ENCODE measurements at places on chromosomes 6 and 20. TPM values are rescaled to one million over a fixed set of nuclear protein-coding genes. Genes with fewer than 3 reads are reported as not detected.

MCUR1 gene
- polyA plus RNA-seq, result 9.7 TPM

ZNF311 gene
- polyA plus RNA-seq, result 1.0 TPM

ENPP4 gene
- 6.0 TPM for polyA plus RNA-seq

VNN1 gene
- 0.28 TPM for polyA plus RNA-seq

CLPSL1 gene
- not detected for polyA plus RNA-seq

THEMIS gene
- 0.25 TPM for polyA plus RNA-seq

KCNK5 gene
- 2.5 TPM for polyA plus RNA-seq

COX4I2 gene
- polyA plus RNA-seq, result 36.0 TPM

PRL gene
- polyA plus RNA-seq, result 1.2 TPM

WRNIP1 gene
- polyA plus RNA-seq, result 21.1 TPM

IL17A gene
- polyA plus RNA-seq, result not detected

ATP9A gene
- polyA plus RNA-seq, result 10.1 TPM

TAGAP gene
- polyA plus RNA-seq, result 2.1 TPM

PAX1 gene
- polyA plus RNA-seq, result not detected

FAM83D gene
- polyA plus RNA-seq, result 0.17 TPM

ZGPAT gene
- polyA plus RNA-seq, result 33.0 TPM

SLC17A4 gene
- 0.03 TPM for polyA plus RNA-seq

SSTR4 gene
- polyA plus RNA-seq, result not detected

WFDC12 gene
- not detected for polyA plus RNA-seq

AGPAT1 gene
- 19.9 TPM for polyA plus RNA-seq

EGFL8 gene
- polyA plus RNA-seq, result 5.3 TPM

ARFGAP1 gene
- polyA plus RNA-seq, result 41.9 TPM

RSPH3 gene
- polyA plus RNA-seq, result 2.8 TPM

SMIM13 gene
- 1.8 TPM for polyA plus RNA-seq

C6orf58 gene
- not detected for polyA plus RNA-seq

SLC25A27 gene
- 11.0 TPM for polyA plus RNA-seq

FLRT3 gene
- polyA plus RNA-seq, result 0.54 TPM

TREML2 gene
- 0.67 TPM for polyA plus RNA-seq

OR2H1 gene
- not detected for polyA plus RNA-seq

SNX14 gene
- polyA plus RNA-seq, result 33.3 TPM

MEI4 gene
- polyA plus RNA-seq, result 0.41 TPM

SERPINB1 gene
- polyA plus RNA-seq, result 54.0 TPM

TAF4 gene
- polyA plus RNA-seq, result 5.8 TPM

MAS1 gene
- polyA plus RNA-seq, result under 0.01 TPM

GJA10 gene
- polyA plus RNA-seq, result not detected

MAN1A1 gene
- polyA plus RNA-seq, result 19.1 TPM

TFAP2C gene
- 0.14 TPM for polyA plus RNA-seq

ZNF334 gene
- polyA plus RNA-seq, result 2.9 TPM

EEF1A2 gene
- 3.2 TPM for polyA plus RNA-seq

ENPP5 gene
- 0.58 TPM for polyA plus RNA-seq

IMPG1 gene
- polyA plus RNA-seq, result 0.13 TPM

C20orf204 gene
- polyA plus RNA-seq, result 0.58 TPM

ARFGEF3 gene
- 0.45 TPM for polyA plus RNA-seq

VGLL2 gene
- polyA plus RNA-seq, result 0.21 TPM

NHLRC1 gene
- 0.11 TPM for polyA plus RNA-seq

HTR1B gene
- not detected for polyA plus RNA-seq

SNTA1 gene
- 8.1 TPM for polyA plus RNA-seq

TRIM10 gene
- not detected for polyA plus RNA-seq

TNNC2 gene
- polyA plus RNA-seq, result 3.0 TPM

F13A1 gene
- 129 TPM for polyA plus RNA-seq

SEL1L2 gene
- not detected for polyA plus RNA-seq

BCLAF1 gene
- polyA plus RNA-seq, result 13.0 TPM

TGM3 gene
- 0.46 TPM for polyA plus RNA-seq

RNF146 gene
- 12.0 TPM for polyA plus RNA-seq

MAPK14 gene
- polyA plus RNA-seq, result 12.6 TPM

TP53INP2 gene
- 22.5 TPM for polyA plus RNA-seq

LTB gene
- polyA plus RNA-seq, result 6.7 TPM

Data from adipose tissue (tissue), 3 donors.